ENCODE measurements at places on chromosomes 3 and 15. TPM values are rescaled to one million over a fixed set of nuclear protein-coding genes. Genes with fewer than 3 reads are reported as not detected.

The MB21D2 gene
- total RNA-seq = 20.9 TPM

The CAPN3 gene
- 1.2 TPM for total RNA-seq

The SNX22 gene
- 0.13 TPM for total RNA-seq

DNA sequence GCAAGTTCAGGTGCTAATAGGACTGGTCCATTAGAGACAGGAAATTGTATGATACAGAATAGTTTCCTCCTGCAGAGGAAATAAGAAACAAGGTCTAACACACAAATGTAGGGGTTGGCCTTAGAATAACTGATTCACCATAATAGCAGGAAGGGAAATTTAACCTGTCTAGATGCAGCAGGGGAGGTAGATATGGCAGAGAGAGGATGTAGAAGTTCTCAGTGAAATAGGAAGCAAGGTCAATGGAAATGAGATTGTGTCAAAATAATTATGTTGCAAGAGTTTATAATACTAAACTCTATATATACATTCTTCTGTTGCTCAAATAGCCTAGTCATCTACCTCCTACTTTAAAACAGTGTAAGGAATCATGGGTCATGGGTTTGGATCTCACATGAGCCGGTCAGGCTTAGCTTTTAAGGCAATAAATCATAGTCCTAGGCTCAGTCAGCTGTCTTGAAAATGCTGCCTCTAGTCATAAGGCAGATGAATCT is 17.0 kb downstream of the BCL2A1 start:
- H3K4me1 ChIP-seq = peaks cover under 1% of the 10 kb centered on the region
- H3K36me3 ChIP-seq = no peaks in the 10 kb centered on the region
- DNase-seq = no peak

- H3K4me3 ChIP-seq = no peak overlapping the region
- no peaks in the 10 kb centered on the region for H3K4me1 ChIP-seq
- H3K27ac ChIP-seq = no peak overlapping the region
- DNase-seq = no peak
- H3K36me3 ChIP-seq = no peaks in the 10 kb centered on the region
Observed at GRCh38 chr15:29466292-29466691, 196.7 kb upstream of the NSMCE3 start.

- H3K27ac ChIP-seq = no peak overlapping the region
- H3K36me3 ChIP-seq = no peaks in the 10 kb centered on the region
- H3K4me1 ChIP-seq = peaks cover 54% of the 10 kb centered on the region
- H3K4me3 ChIP-seq = no peak overlapping the region
Observed at GRCh38 chr15:36330598-36330997, 248.8 kb upstream of the CDIN1 start.

DNA sequence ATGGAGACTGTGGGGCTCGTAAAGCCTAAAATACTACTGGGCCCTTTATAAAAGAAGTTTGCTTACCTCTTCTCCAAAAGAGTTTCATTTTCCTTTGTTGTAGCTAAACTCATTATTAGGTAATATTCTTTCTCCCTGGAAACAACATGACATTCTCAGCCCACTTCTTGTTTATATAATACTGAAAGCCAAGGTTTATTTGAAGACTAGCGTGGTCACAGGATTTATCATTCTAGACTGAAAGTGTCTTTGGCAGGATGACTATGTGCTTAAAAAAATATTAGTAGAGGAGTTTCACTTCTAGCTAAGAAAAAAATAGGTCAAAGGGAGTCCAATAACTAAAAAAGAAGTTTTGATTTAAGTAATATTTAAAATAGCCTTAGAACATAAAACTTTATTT is 1085.2 kb upstream of the CADM2 start:
- no peak for DNase-seq
- no peaks in the 10 kb centered on the region for H3K36me3 ChIP-seq
- no peak overlapping the region for H3K4me3 ChIP-seq
- no peaks in the 10 kb centered on the region for H3K4me1 ChIP-seq

- H3K4me1 ChIP-seq = peaks cover 13% of the 10 kb centered on the region
- H3K36me3 ChIP-seq = peaks cover 5% of the 10 kb centered on the region
- DNase-seq = no peak
- H3K27me3 ChIP-seq = no peaks in the 10 kb centered on the region
Observed at GRCh38 chr3:119901148-119901547, 119.2 kb downstream of the NR1I2 start.

GRCh38 chr3:197567904-197568681 is 12.3 kb upstream of the BDH1 start:
- peaks cover 17% of the 10 kb centered on the region for H3K27me3 ChIP-seq
- H3K4me1 ChIP-seq = no peaks in the 10 kb centered on the region
- no peak for DNase-seq
- no peak overlapping the region for H3K27ac ChIP-seq
- peaks cover 7% of the 10 kb centered on the region for H3K36me3 ChIP-seq

Data from HFFc6 (cell line).